NB4 (cell line): ENCODE measurements at places on chromosomes 16 and 17.
A peak's percentile ranks its signal among the peaks of the same experiment; 100 is the strongest.

DNA sequence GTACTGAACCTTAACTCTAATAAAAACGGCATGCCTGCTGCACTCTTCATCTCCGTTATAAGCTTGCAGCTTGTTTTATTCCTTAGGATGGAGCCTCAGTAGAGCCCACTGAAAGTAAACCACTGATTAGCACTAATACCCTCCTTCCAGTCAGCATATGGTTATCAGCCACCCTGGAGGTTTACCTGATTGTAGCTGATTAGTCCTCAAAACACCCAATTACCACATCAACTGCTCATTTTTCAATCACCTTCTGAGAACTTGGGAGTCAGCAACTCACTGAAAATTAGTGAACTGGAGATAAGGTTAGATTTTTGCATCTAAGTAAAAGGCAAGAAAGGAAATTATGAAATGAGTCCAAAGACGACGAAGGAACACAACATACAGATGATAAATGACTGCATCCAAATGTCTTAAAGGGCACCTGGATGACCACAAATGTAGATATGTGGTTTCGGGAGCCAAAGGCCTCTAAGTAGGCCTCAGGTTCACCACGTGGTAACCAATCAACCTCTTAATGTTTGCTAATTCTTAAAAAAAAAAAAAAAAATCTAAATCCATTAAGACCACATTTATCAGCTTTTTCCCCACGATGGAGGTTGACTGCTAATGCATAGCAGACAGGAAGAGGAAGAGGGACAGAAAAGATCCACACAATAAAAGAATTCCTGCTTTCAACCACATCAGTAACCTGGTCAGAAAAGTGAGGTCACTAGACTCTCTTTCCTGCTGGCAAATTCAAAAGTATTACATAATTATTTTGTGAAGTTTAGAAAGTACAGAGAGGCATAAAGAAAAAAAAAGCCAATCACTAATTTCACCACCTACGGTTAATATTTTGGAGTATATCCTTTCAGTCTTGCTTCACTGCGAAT is 28.0 kb downstream of the DCUN1D3 start:
- DNase-seq = no peak

- no peak for DNase-seq
Measured at GRCh38 chr17:42518755-42519545, 17.1 kb upstream of the NAGLU start.

GRCh38 chr17:80832266-80832676 is 159.4 kb upstream of the CHMP6 start:
- DNase-seq = no peak

DNA sequence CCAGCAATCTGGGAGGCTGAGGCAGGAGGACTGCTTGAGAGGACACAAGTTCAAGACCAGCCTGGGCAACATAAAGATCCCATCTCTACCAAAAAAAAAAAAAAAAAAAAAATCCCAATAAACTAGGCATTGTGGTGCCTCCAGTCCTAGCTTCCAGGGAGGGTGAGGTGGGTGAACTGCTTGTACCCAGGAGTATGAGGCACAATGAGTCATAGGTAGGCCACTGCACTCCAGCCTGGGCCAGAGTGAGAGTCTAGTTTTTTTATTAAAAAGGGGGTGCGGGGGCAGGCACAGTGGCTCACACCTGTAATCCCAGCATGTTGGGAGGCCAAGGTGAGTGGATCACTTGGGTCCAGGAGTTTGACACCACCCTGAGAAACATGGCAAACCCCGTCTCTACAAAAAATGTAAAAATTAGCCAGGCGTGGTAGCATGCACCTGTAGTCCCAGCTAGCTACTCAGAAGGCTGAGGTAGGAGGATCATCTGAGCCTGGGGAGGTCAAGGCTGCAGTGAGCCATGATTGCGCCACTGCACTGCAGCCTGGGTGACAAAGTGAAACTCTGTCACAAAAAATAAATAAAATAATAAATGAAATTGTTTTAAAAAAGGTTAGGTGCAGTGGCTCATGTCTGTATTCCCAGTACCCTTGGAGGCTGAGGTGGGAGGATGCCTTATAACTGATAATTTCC is 7.8 kb upstream of the CHST6 start:
- DNase-seq = no peak

DNA sequence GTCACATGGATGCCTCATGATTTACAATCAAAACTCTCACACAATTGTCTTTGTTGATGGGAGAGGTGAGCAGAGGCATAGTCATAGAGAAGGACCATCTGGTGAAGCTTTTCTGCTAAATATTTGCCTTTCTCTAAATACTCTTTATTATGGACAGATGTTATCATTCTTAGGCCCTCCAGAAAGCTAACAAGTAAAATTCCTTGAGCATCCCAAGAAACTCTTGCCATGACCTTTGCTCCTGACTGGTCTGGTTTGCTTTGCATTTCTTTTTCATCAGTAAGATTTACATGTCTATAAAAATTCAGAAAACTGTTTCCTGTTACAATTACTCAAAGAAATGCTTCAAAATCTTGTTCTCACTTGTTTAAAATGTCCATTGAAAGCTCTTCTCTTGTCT is 1336.6 kb upstream of the CDH8 start:
- no peak for DNase-seq

- DNase-seq = no peak
Measured at GRCh38 chr17:43787728-43788127, 7.5 kb downstream of the CFAP97D1 start.

GRCh38 chr17:20988896-20989295 is 53.9 kb downstream of the USP22 start:
- no peak for DNase-seq

- no peak for DNase-seq
Measured at GRCh38 chr17:46994993-46995392, 15.9 kb upstream of the RPRML start.

DNA sequence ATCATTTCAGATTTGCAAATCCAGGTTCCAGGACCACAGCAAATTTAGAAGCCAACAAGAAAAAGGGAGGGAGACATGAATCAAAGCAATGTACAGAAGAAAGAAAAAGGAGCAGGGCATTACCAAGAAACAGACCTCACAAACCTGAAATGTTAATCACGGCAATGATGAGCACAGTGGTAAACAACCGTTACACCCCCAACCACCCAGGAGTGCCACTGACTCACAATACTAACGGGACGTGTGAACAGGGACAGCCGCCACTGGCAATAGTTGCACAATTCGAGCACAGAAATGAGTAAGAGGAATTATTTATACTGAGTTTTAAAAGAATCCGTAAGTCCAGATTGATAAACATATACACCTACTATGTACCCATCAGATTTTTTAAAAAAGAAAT is 13.8 kb downstream of the USP22 start:
- DNase-seq = peak; percentile 42

DNA sequence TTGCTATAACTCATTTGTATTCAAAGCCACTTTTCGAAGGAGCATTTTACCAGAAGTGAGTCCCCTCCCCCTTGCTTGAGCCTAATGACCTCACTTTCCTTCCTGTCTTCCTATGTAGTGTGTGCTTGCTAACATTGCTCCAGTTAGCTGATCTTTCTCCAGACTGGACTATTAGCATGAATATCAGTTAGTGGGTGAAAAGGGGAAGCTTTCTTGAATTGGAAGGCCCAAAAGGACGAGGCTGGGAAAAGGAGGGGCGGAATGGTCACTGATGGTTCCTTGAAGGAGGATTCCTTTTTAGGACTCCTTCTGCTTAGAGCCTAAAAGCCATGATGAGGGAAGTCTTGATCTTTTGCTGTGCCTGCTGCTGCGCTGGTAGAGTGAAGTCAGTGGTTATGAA is 11.9 kb downstream of the MAP3K3 start:
- DNase-seq = peak; percentile 42

- peak; percentile 37 for DNase-seq
Measured at GRCh38 chr17:39461926-39462569, 762 bp downstream of the CDK12 start.

DNA sequence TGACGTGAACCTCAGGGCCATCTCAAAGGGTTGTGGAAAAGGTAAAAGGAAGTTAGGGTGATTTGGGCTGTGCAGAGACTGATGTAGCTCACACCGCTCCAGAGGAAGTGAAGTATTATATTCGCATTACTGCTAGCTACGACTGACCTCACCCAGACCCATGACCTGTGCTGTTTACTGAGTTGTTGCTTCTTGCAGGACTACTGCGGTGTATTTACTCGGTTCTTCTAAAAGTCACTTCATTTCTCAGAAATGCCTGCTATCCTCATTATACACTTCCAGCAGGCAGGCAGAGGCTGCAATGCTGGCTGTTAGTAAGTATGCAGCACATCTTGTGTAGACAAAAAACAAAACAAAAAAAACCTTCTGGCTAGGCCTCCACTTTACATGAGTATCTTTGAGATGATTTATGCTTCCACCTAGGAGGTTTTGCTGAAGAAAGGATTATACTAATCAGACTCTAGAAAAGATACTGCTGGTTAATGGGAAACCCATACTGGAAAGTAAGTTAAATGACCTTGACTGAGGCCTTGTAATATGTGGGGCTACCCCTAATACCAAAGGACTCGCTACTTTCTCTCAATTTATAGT is 76.0 kb downstream of the CREBBP start:
- no peak for DNase-seq

DNA sequence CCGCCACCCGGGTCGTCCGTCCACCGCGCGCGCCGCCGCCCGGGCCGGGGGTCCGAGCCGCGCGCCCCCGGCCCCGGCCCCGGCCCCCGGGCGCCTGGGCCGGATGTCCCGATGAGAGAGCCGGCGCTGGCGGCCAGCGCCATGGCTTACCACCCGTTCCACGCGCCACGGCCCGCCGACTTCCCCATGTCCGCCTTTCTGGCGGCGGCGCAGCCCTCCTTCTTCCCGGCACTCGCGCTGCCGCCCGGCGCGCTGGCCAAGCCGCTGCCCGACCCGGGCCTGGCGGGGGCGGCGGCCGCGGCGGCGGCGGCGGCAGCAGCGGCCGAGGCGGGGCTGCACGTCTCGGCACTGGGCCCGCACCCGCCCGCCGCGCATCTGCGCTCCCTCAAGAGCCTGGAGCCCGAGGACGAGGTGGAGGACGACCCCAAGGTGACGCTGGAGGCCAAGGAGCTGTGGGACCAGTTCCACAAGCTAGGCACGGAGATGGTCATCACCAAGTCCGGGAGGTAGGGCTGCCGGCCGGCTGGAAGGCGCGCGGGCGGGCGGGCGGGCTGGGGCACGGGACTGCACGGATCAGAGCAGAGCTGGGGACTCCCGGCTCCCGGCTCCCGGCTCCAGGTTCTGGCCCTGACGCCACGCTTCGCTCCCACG is 548 bp downstream of the TBX2 start:
- DNase-seq = no peak

DNA sequence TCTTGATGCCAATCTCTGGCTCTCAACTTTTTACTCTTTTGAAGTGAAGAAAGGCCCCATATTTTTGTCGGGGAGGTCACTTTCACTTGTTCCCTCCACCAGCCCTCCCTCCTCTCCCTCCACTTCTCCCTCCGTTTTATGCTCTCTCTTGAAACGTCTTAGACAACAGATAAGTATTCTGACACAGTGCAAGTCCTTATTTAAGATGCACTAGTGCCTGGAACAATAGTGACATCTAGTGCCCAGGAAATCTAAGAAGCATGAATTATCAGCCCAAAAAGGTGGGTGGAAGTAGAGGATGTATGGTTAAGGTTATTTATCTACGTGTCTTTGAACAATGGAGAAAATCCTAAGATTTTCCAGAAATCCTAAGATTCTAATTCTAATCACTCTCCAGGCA is 17.9 kb downstream of the PSME3IP1 start:
- peak; percentile 89 for DNase-seq

DNA sequence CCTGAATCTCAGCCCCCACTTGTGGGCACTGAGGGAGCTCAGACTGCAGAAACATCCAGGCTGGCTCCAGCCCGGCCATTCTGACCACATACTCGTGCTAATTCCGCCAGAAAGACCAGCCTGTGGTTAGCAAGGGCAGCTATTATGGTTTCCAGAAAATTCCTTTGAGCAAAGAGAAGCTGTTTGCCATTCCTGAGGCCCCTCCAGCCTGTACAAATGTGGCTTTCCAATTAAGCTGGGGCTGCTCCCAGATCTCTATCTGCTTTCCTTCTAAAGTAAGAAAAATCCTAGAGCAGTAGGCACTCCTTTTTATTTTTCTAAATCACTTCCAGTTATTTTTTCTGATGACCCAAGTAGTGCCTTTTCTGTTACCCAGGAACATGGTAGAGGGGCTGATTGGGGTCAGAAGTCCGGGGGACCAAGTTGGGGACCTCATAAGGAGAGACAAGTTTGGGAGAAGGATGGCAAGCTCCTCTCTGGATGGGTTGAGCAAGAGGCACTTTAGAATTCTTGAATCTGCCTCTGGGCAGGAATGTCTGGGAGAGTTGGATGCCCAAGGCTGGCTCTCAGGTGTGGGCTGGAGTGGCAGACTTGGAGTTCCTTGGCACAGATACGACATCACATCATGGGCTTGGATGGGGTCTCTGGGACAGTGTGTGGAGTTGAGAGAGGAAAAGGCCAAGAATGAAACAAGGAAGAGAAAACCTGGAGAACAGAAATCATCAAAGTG is 83.3 kb upstream of the TNRC6C start:
- DNase-seq = no peak
